ENCODE measurements at places on chromosomes 4 and X. TPM values are rescaled to one million over a fixed set of nuclear protein-coding genes. Genes with fewer than 3 reads are reported as not detected.

GRCh38 chr4:5758741-5759140, 47.7 kb downstream of the EVC start:
- no peak for DNase-seq

DNA sequence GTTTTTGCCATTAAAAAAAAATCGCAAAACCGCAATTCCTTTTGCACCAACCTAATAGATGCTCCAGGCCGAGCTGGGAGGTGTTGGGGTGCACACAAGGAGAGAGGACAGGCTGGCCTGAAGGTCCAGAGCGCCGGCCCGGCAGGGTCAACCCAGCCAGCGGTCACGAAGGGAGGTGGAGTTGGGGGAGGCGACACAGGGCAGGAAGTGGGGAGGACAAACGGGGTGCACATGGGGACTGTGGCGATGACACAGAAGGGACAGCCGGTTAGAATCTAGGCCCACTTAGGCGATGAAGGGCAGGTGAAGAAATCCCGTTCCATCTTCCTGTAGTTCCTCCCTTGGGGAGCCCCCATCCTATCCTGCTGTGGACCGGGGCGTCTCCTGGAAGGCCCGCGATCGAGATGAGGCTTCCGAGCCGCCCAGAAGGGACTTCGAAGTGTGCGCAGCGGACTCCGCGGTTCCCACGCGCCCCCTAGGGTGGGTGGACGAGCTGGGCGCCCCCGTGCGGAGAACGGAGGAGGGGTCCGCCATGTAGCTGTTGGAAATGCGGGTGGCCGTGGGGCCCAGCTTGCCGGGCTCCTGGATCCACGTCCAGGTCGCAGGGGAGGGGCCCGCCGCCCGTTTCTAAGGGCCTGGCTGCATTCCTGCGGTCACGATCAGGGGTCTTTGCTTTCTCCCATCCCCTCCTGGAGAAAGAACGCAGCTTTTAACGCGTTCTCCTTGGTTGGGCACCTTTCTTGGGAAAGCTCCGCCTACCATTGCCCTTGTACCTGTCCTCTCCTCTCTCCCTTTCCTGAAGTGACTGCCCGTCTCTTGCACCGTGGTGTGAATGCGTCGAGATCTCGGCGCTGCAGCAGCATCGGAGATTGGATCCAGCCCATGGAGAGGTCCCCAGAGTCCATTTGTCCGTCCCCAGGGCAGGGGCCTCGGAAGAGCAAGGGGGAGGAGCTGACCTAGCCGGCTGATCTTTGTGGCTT, 17.0 kb upstream of the HPF1 start:
- DNase-seq, result peak; percentile 34

The MAP3K15 gene
- total RNA-seq, result 0.23 TPM

DNA sequence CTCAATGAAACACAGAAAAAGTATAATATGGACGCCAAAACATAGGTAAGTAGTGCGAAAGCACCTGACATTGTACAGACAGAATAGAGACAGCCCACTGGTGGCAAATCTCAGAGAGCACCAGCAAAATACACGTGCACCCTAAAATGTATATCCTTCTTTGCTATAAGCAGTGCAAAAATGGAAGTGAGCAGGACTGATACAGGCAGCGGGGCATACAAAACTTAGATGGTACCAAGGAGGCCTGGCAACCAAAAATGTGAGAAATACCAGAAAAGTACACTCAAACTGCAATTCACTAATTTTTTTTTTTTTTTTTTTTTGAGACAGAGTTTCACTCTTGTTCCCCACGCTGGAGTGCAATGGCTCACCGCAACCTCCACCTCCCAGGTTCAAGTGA, 63.9 kb downstream of the EIF4E start:
- no peak for DNase-seq

DNA sequence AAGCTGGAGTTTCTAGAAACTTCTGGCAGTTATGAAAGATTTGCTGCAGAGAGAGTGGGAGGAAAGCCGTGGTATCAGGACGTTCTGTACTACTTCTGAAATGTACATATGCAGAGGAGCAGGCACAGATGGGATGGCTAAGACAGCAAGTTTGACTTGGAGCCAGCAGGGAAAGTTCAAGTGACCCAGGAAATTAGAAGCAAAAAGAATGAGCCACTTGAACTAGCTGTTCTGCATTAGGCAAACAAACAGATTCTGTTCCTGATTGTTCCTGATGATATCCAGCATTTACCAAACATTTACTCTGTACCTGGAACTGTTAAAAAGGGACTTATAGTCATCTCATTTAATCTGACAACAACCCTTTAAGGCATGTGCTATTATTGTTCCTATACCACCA, 41.4 kb upstream of the CXCL13 start:
- DNase-seq, result no peak

The CAPN6 gene
- total RNA-seq, result 0.75 TPM

DNA sequence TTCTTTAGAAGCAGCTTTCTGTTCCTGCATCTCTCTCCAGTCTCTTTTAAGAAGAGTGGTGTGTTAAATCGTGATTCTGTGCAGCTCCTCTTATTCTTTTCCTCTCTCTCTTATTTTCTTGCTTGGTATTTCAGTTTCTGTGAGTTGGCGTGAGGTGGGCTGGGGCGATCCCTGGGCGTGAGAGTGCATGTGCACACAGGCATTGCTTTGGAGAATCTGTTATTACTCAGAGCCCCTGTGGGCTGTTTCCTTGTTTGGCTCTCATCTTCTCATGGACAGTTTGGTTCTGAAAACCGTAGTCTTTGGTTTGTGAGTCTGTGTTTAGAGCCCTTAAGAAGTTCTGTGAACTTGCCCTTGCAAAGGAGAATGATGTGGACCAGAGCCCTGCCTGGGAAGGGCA, 97.2 kb upstream of the CLNK start:
- no peak for DNase-seq

DNA sequence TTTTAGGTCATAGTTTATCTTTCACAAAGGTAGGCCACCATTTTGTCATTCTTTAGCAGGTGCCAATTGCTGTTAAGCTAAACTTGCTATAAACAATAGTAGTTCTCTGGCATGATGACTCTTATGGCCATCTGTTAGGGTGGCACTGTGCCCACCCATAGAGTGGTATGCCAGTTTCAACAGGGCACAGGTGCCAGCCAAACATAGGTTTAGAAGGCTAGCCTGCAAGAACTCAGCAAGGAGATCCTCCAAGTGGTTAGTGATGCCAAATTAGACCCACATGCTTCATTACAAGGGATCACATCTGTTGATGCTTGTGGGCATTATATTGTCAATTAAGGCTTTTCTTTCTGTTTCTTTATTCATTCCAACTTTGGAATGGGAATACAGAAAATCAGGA, 204.5 kb downstream of the FMR1NB start:
- DNase-seq, result no peak

The ARSJ gene
- 10.4 TPM for total RNA-seq

The UGT2B15 gene
- 203 TPM for total RNA-seq

DNA sequence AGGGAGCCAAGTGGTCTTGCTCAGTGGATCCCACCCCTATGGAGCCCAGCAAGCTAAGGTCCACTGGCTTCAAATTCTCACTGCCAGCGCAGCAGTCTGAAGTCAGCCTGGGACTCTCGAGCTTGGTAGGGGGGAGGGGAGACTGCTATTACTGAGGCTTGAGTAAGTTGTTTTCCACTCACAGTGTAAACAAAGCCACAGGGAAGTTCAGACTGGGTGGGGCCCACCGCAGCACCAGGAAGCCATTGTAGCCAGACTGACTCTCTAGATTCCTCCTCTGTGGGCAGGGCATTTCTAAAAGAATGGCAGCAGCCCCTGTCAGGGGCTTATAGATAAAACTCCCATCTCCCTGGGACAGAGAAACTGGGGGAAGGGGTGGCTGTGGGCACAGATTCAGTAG, 721.0 kb upstream of the NDST4 start:
- DNase-seq, result no peak

The GYG2 gene
- total RNA-seq, result 15.6 TPM

The LSM6 gene
- total RNA-seq, result 22.2 TPM

All from mucosa of descending colon (tissue), 3 donors.